Fibroblast of villous mesenchyme (primary cell): ENCODE measurements at places on chromosomes 11 and 22. TPM values are rescaled to one million over a fixed set of nuclear protein-coding genes. Genes with fewer than 3 reads are reported as not detected.

DNA sequence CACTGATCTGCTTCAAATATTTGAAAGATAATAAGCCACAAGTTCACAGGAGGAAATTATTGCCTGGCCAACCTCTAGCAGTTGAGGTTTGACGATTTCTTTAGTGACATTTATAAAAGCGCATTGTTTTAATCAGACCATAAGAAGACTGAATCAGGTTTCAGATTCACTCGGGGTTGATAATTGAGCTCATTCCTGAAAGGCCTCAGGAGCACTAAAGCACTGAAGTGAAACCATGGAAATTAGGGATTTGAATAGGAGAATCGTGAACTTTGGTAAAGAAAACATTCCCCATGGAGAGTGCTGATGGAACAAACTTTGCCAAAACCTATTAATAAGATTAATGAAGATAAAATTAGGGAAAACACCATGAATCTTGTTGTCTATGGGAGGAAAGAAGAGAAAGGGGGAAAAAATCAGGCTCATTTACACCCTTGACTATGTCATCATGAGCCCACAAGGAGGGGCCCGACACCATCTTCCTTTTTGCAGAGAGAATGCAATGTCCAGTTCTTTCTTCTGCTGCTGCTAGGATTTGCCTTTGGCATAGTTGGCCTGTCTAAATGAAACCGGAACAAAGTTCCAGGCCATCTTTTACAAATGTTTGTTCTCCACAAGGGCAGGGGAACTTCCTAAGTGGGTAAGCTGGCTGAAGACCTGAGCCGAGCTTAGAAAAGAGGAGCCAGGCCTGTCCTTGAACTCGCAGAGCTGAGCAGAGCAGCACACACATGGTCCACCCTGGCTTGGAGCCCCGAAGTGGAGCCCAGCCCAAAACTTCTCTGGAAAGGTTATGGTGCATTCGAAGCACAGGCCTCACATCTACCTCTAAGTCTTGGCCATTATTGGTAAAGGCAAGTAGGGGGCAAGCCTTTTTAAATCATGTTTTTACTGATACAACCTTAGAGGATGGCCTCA, 56.1 kb upstream of the EIF3M start:
- DNase-seq: no peak

DNA sequence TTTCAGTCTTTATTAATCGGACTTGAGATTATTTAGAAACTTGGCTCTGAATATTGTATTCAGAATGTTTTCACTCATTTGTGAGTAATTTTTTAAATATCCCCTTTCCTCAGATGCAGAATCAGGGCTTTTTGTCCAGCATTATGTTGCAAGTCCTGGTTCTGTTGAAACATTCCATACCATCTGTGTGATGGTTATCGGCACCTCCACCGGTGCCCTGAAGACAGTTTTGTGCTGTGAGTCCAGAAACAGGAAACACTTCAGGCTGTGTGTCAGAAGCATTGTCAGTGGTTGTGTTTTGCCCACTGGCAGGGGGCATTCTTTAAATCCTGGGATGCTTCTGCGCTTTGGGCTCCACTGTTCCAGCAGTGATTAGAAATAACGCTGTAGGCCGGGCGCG, 20.4 kb downstream of the CDPF1 start:
- DNase-seq: peak; percentile 27

- no peak for DNase-seq
Observed at GRCh38 chr11:79397252-79397651, 43.6 kb downstream of the TENM4 start.

GRCh38 chr22:46777609-46777970, 15.1 kb downstream of the TBC1D22A start:
- DNase-seq: no peak

GRCh38 chr11:45110562-45110961, 35.9 kb upstream of the PRDM11 start:
- peak; percentile 74 for DNase-seq

- DNase-seq: peak; percentile 93
Observed at GRCh38 chr22:36470162-36470993, 11.1 kb downstream of the TXN2 start.

DNA sequence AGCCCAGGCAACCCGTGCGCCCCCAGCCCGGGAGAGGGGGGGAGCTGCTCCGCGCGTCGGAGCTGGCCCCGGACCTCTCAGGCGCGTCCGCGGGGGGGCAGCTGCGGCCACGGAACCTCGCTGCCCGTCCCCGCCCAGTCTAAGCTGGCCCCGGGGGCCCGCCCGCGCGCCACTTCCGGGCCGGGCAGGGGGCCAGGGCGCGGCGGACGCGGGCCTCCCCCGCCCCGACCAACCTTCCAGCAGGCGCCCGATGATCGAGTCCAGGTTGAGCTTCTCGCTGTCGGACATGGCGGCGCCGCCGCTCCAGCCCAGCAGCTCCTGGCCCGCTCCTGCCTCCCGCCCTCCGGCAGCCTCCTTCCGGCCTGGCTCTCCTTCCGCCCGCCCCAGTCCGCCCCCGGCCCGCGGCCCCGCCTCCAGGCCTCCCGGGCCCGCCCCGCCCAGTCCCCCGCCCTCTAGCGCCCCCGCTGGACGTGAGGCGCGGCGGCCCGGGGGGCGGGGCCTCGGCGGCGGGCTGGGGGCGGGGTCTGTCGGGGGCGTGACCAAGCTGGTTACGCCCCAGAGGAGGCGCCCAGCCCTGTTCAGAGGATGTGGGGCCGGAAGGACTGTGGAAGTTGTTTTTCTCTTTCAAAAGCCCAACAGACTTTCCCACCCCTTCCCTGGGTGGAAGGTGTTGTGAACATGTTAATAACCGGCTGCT, at the start of gene PPP1CA:
Gene PPP1CA (minus strand): TSS at position 364 of the 697 bp plus-strand sequence. CDS start 76 bp downstream, at position 288.
- DNase-seq: peak; percentile 90

- DNase-seq: no peak
Observed at GRCh38 chr11:31957674-31958073, 133.2 kb upstream of the RCN1 start.

DNA sequence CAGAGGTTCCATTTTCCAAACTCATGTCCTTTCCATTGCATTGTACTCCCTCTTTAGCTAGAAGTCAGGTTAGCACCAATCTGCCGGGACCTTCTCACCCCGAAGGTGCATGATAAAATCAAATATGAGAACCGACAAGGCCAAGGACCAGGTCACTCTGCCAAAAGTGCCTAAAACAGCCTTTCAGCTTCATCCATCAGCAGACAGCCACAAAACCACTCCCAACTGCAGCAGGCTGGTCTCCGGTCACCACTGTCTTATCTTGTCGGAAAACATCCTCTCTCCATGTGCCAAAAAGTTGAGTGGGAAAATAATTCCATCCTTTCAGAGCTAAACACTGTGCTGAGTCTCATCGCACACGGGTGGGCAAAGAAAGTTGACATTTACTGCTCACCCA, 1.4 kb downstream of the PI4KA start:
- peak; percentile 14 for DNase-seq

- DNase-seq: no peak
Observed at GRCh38 chr11:108863528-108863927, 198.7 kb downstream of the DDX10 start.

- no peak for DNase-seq
Observed at GRCh38 chr11:117875382-117876058, 938 bp downstream of the FXYD6 start.

DNA sequence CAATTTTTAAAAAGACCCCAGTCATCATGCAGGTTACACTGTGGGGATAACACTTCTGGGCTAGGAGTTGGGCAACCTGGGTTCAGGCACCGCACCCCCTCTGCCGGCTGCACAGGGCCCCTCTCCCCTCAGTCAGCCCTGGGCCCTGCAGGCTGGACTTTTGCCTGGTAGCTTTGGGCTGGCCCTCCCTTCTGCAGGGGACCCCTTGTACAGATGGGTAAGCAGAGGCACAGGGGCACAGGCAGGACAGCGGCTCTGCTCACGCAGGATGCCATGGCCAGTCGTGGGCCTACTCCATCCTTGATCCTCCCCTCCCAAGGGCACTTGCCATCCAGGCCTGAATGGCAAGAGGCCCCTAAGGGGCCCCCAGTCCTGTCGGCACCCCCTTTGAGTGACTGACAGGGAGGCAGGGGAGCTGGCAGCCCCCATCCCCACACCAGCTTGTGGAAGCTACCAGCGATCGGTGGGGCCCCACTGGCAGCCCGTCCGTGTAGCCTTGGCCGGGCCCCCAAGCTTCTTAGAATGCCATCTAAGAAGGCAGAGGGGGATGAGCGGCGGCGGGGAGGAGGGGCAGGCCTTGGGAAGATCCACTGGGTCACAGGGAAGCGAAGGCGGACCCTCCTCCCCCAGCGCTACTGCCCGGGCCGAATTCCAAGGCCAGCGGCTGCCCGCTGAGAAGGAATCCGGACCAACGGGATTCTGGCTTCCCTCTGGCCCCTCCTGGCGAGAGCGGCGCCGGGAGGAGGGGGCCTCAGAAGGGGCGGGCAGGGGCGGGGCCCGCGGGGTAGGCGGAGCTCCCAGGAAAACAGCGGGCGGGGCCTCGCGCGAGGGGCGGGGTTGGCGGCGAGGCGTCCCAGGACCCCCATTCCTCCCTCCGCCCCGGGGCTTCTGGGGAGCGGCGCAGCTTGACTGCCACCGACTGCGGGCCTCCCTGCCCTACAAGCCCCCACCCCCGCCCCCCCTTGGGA, 6.8 kb upstream of the CHKA start:
- peak; percentile 86 for DNase-seq

DNA sequence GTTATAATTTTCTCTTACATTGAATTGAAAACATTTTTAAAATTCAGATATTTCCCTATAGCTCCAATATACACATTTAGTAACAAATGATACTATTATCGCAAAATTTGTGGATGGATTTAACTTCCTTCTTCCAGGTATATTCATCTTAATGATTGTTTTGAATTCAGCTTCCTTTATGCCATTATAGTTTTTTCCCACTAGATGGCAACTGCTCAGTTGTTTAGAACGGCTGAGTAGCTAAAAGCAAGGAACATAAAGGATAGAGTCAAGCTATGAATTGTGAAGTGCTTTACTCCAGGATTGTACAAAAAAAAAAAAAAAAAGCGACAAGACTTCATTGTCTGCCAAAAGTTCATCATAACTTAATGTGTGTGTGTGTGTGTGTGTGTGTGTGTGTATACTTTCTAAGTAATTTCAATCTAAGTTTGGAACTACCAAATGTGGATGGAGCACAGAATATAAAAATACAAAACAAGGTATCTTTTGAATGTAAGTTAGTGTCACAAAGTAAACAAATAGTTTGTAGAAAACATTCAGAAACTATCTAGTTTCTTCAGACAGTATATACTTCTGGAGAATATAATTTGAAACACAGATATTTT, 846.4 kb downstream of the DLG2 start:
- DNase-seq: peak; percentile 3

GDPD4 gene
- 0.43 and 0.64 TPM in 2 replicates for total RNA-seq

BRSK2 gene
- under 0.01 TPM in 2 replicates for total RNA-seq

INS gene
- not detected in 2 replicates for total RNA-seq

ACR gene
- not detected in 2 replicates for total RNA-seq

OR56A1 gene
- total RNA-seq: under 0.01 TPM in 2 replicates

DNAJB7 gene
- total RNA-seq: not detected in 2 replicates
